Bronchial epithelial cell (primary cell): ENCODE measurements at places on chromosomes 3 and 15.
A peak's percentile ranks its signal among the peaks of the same experiment; 100 is the strongest.

GRCh38 chr15:60396100-60396499 is 1.7 kb downstream of the ANXA2 start:
- peak; percentile 27 for DNase-seq

- no peak for DNase-seq
Observed at GRCh38 chr3:185693985-185694653, 108.0 kb downstream of the SENP2 start.

DNA sequence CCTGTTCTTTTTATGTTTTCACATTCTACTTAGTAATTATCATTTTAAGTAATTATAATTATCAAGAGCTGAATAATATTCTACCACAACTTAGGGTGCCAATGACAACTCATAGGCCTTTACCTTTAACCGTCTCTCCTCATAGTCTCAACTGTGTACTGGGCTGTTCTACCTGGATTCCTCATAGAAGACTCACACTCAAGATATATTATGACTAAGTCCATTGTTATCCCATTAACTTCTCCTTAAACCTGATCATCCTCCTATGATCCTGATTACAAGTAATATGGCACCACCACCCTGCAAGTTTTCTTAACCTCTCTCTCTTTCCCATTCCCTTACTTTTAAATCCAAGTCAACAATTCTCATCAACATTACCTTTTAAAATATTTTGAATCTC is 285.9 kb upstream of the VEPH1 start:
- DNase-seq = peak; percentile 81

- DNase-seq = no peak
Observed at GRCh38 chr15:77774350-77774749, 141.6 kb upstream of the LINGO1 start.

DNA sequence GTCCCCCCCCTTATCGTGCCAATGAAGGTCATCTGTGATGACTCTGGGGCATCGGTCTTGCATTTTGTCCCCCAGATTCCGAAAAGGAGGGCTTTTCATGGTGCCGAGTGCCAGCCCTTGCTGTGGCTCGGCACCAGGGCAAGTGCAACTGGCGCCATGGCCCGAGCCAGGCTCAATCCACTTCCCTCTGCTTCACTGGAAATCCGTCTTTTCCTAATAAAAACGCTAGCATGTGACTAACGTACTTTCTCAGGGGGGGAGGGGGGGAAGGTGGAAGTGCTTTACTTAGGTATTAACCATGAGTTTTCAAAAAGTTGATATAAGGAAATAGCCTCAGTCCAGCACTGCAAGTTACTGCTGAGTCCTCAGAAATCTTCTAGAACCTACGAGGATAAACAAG is 20.5 kb downstream of the TRPM1 start:
- DNase-seq = no peak

DNA sequence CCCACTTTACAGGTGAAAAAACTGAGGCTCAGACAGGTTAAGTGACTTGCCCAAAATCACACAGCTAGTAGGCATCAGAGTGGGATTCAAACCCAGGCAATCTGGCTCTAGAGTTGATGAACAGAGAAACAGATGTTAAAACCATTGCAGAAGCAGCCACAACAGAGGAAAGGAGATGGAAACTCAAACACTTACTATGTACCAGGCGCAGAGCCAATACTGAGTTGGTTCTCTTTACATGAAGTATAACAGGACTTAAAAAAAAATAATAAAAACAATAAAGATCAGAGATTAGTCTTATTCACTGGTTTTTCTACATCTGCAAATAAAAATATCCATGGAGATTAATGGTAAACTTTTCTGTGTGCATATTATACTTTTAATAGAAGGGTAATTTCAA is 84.9 kb upstream of the SPATA12 start:
- DNase-seq = no peak

DNA sequence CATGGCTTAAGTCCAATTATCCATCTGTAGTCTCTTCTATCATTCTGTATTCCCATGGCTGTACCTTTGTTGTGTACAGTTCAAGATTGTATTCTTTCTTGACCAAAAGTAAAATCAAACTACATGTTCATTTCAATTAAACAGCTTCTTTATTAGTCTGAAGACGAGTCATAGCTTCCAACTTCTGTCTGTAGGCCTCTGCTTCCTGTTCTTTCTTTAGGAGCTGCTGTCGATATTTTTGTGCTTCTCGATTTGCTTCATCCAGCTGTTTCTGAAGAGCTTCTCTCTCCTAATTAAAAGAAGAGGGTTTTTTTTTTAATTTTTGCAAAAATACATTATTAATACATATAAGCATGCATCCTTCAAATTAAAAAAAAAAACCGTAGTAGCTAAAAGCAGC is 13.0 kb upstream of the HDC start:
- DNase-seq = no peak

DNA sequence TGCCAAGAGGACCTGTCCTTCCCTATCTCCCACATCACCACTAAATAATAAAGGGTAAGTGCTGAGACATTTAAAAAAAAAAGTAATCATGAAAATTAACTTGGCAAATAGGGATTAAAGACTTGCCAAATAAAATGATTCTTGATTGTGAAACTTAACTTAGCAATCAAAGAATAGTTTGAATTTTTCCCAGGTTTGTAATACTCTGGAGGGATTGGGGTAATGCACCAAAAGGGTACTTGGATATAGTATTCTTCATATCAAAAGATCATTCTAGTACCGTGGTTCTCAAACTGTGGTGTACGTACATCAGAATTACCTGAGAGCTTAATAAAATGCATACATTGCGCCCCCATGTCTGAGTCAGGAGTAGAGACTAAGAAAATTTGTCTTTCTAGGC is 28.5 kb downstream of the CALML4 start:
- no peak for DNase-seq

DNA sequence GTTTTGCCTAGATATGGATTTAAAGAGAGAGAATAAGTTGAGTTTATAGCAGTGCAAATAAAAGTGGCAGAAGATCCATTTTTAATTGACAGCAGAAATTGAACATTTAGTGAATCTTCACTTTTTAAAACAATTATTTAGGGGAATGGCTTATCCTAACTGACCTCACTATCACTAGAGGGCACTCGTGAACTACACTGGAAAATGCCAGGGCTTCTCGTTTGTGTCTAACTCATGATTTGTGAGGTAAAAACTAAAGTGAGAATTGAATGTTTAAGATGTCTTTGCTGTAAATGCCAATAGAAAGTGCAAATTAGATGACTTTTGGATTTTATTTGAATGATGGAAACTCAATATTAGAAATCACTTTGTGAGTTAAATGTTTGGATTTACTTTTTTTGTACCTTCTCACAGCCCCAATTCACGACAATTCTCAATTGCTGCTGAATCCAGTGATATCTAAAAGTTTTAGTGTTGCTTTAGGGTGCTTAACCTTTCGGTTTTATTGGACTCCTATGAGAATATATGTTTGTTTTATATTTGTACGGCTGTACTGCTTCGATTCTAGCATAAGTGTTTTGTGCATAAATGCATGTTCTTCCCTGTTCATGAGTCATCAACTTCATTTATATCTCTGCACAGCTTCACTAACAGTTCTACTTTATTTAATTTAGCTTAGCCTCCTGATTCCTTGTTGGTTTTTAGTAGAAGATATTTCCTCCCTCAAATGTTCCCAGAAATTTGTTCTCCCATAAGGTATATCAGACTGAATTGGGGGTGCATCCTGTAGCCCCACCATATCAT is 462.1 kb downstream of the MFSD1 start:
- peak; percentile 48 for DNase-seq

DNA sequence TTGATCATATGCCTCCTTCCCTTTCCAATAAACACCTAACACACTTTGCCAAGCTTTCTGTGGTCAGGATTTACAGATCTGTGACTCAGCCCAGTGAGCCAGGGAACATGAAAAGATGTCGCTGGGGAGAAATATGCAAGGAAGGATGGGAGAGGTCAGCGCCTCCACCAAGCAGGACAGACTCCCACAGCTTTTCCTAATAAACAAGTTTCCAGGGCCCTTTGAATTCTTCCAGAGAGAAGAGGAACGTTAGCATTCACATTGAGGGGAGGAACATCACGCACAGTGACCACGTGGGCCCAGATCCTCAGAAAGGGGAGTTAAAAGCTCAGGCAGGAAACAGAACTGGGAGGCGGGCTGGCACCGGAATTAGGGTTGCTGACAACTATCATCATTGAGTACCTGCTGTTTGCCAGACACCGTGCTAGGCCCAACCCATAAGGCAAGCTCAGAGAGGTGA is 33.3 kb upstream of the MRPS22 start:
- peak; percentile 50 for DNase-seq

DNA sequence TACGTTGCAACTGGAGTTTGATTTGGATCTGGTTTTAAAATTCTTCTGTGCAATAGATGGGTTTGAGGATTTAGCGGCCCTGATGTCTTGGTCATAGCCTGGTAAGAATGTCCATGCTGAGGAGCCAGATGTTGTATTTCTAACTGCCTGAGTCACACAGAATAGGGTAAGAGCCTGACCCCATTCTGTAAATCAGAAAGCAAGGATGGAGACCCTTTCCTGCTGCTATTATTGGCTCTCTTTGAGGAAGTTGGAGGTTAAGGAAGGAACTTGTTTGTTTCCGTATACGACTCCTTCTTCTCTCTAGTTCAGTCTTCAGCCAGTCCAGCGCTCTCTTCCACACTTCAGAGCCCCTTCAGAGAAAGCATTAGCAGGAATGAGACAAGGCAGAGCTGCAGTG is 65.1 kb downstream of the HCN4 start:
- no peak for DNase-seq

DNA sequence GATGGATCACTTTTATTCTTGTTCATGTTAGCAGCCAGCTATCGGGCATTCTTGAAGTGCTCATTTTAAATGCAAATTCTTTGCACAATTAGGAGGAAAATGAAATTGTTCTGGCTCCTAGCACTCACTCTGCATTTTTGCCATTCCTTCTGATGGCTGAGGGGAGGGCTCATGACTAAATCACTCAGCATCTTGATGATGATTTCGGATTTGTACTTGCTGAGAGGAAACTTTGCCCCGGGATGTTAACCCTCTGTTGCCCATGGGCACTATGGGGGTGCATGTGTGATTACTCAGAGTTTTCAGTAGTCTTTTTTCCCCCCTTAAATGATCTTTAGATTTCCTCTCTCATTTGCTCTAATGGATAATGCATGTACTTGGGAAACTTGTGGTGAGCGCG is 299.6 kb upstream of the C2CD4B start:
- DNase-seq = no peak
